ENCODE measurements at places on chromosomes 1 and 21.

DNA sequence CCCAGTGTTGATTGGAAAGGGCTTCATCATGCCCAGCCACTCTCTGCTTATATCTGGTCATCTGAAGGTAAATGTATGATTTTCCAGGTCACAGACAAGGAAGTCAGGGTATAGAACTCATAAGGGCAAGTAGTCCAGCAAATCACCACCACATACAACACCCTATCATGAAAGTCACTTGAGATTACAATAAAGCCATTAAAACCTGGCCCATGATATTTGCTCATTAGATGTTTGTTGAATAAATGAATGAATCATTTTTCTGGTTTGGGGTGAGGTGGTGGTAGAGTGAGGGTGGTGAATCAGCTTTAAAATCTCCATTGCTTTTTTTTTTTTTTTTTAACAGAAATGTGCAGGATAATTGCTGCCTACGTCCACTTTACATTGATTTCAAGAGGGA, 91.9 kb downstream of the TGFB2 start:
- no peak for DNase-seq

- no peak for DNase-seq
Measured at GRCh38 chr1:35319988-35320713, 51.6 kb downstream of the ZMYM4 start.

DNA sequence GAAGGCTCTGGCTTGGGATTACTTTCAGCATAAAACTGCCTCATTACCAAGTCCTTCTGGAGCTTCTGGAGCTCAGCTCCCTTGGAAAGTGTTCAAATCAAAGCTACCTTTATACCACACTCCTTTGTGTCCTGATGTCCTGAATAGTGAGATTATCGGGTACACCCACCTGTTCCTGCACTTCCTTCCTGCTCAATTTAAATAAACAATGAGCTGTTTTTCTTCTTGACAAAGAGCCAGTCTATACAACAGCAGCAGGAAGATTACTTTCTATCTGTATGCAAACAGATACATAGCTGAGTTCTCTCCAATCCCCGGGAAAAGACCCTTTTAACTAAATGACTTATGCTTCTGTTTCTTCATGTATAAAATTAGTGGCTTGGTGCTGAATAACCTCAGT, 258.0 kb upstream of the FMN2 start:
- no peak for DNase-seq

DNA sequence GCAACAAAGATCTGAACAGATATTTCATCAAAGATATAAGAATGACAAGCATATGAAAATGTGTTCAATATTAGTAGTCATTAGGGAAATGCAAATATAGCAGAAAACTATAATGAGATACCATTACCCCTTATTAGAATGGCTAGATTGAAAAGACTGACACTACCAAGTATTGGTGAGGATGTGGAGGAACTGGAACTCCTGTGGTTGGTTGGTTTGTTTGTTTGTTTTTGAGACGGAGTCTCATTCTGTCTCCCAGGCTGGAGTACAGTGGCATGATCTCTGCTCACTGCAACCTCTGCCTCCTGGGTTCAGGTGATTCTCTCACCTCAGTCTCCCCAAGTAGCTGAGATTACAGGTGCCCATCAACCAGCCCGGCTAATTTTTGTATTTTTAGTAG, 18.9 kb upstream of the HMGN1 start:
- DNase-seq, result no peak

GRCh38 chr1:84698151-84699110, 8.2 kb upstream of the SSX2IP start:
- no peak for DNase-seq

GRCh38 chr1:19682257-19682656, 17.6 kb downstream of the HTR6 start:
- DNase-seq, result no peak

- no peak for DNase-seq
Measured at GRCh38 chr1:179251675-179252074, 22.2 kb upstream of the ABL2 start.

- DNase-seq, result no peak
Measured at GRCh38 chr1:248007778-248008177, 5.7 kb upstream of the OR2L5 start.

- no peak for DNase-seq
Measured at GRCh38 chr1:89060091-89060490, 4.9 kb downstream of the GBP1 start.

DNA sequence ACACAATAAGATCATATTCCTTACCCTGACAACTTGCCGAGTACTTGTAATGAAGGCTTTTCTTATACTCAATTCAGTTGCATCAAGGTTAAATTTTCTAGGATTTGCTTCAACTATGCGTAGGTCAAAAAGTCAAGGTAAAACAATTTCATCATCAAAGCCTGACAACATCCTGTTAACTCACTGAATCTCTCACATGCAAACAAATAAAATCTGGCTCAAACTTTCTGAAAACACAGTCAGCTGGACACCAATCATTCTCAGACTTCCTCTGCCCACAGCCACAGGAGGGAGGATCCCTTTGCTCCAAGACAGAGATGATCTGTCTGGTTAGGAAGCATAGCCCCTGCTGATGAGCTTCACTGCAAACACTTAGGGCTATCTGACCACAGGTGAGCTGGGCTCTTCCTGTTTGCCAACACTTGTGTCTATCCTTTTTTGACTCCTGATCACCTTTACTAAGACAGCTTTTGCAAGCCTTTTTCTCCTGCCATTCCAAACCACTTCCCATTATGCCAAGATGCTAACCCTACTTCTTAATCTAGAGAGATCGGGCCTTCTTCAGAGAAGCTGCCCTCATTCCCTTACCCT, 20.0 kb downstream of the STX6 start:
- no peak for DNase-seq

- DNase-seq, result no peak
Measured at GRCh38 chr1:71565262-71565661, 484.4 kb upstream of the ZRANB2 start.

DNA sequence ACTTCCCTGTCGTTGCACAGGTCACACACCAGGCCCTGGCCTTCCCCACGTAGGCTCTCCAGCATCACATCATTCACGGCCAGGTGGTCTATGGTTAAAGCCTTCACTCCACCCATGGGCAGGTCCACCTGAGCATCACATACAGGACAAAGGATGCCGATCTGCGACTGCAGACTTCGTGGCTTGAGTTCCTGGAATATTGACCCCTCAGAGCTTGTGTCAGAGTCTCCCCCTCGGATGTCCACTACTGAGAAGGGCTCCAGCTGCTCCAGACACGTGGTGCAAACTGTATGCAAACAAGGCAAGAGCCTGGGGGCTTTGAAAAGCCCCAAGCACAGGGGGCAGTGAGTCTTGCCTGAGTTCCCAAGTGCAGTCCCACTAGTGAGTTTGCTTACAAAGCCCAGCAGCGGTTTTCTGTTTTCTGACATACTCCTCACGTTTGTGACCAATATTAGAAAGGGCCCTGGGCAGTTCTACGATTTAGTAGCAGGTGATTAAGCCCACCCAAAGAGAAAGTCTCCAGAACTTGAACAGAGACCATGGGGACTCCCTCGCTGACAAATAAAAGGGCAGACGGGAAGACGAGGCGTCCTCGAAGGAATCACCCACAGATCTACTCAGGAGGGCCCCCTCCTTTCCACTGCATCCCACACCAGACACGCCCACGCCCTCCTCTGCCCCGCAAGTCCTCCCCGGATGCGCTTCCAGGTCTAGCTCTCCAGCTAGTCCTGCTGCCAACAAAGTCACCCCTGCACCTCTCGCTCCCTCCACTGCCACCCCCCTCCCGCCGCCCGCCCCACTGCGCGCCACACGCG, 568 bp downstream of the TRIM45 start:
- DNase-seq, result no peak

- DNase-seq, result no peak
Measured at GRCh38 chr1:43410571-43410970, 20.9 kb downstream of the SZT2 start.

DNA sequence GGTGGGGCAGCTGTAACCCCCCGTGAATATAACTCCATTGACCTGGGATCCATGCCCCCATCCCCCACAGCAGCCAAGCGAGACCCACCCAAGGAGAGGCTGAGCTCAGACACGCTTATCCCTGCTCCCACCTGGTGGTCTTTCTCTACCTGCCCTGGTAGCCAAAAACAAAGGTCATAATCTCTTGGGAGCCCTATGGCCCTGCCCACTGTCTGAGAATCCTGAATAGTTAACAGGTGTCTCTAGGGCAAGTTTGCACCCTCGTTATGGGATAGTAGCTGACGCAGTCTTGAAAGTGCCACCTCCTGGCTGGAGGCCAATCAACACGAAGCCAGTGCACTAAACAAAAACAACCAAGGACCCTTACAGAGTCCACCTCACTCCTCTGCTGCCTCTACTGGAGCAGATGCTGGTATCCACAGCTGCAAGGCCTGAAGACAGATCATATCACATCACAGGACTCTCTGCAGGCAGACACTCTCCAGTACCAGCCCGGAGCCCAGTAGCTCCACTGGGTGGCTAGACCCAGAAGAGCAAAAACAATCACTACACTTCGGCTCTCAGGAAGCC, 134.3 kb upstream of the C1orf174 start:
- no peak for DNase-seq

- DNase-seq, result no peak
Measured at GRCh38 chr21:44086636-44087425, 20.4 kb upstream of the PWP2 start.

All from mucosa of descending colon (tissue), 3 donors.